ENCODE measurements at places on chromosomes 1 and 21.

DNA sequence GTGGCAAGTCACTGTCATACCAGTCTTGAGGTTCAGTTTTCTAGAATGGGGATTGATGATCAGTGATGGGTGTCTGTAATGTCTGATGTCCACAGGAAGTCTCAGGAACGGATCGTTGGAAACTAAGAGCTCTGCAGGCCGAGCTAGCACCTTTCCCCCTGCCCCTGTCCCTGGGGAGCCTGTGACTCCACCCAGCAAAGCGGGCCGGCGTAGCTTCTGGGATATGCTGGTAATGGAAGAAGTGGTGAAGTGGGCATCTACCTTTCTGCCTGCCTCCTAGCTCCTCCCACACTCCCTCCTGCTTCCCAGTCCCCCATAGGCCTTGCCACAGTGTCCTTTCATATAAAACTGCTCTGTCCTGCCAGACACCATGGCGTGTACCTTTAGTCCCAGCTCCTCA is 13.4 kb downstream of the HYI start:
- no peak for DNase-seq

GRCh38 chr1:74571493-74571800 is 59.0 kb upstream of the LRRC53 start:
- DNase-seq = no peak

DNA sequence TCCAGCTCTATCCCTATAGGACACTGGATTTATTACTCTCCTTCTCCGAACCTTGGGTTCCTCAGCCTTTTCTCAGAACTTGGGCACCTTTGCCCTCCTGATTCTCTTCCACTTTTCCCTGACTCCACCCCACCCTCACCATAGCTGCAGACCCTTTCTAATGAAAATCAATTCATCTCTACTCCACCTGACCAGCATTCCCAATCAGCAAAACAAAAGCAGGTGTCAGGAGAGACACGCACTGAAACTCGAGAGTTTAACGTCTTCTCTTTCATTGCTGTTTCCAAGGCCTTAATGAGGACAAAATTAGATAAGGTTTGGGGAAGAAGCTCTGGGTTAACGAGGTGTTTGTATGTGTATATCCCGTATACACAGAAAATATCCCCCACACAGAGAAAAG is 208.8 kb downstream of the PLPP3 start:
- DNase-seq = no peak

GRCh38 chr1:18636596-18637508 is 6.2 kb downstream of the PAX7 start:
- DNase-seq = no peak

GRCh38 chr1:76219366-76219818 is 144.8 kb downstream of the ST6GALNAC3 start:
- no peak for DNase-seq

DNA sequence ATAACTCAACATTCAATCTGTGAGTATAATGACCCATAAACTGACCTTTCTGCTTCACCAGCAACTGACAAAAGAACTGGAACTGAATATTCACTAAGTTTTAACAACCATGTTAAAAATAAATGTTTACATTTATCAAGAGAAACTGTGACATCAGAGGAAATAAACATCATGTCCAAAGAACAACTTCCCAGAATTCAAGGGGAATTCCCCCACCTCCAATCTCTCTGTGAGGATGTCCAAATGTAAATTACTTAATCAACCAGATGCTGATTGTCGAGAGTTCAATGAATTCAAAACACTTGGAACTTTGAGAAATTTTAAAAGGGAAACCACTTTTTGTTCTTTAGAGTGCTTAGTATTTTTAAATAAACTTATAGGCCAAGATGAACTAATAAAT is 365.6 kb upstream of the ADGRL2 start:
- no peak for DNase-seq

Measured in liver (tissue), 10 donors.